ENCODE measurements at places on chromosomes 1 and 21. TPM values are rescaled to one million over a fixed set of nuclear protein-coding genes. Genes with fewer than 3 reads are reported as not detected.

PALMD gene
- total RNA-seq = 104 TPM

RNU1-3 gene
- total RNA-seq = 5,988 TPM

LINGO4 gene
- total RNA-seq = not detected

FAAP20 gene
- total RNA-seq = 35.4 TPM

CYP4Z1 gene
- 1.1 TPM for total RNA-seq

LRRC8B gene
- total RNA-seq = 4.9 TPM

MARK1 gene
- 17.7 TPM for total RNA-seq

NPHS2 gene
- not detected for total RNA-seq

AMIGO1 gene
- total RNA-seq = 12.6 TPM

VWA5B1 gene
- 0.16 TPM for total RNA-seq

KCNH1 gene
- total RNA-seq = not detected

RAD54L gene
- total RNA-seq = 0.77 TPM

DDR2 gene
- total RNA-seq = 80.3 TPM

LCK gene
- total RNA-seq = 2.6 TPM

SH2D2A gene
- total RNA-seq = 2.8 TPM

FCRL5 gene
- 0.10 TPM for total RNA-seq

APOBEC4 gene
- not detected for total RNA-seq

WNT3A gene
- not detected for total RNA-seq

RYR2 gene
- total RNA-seq = 446 TPM

DNAJC6 gene
- total RNA-seq = 13.8 TPM

E2F2 gene
- 1.3 TPM for total RNA-seq

TMEM61 gene
- 0.24 TPM for total RNA-seq

SLC1A7 gene
- total RNA-seq = 0.85 TPM

SLC6A9 gene
- 1.3 TPM for total RNA-seq

SOX13 gene
- total RNA-seq = 14.0 TPM

AIM2 gene
- total RNA-seq = 0.50 TPM

DEPDC1 gene
- not detected for total RNA-seq

S100A3 gene
- total RNA-seq = 0.77 TPM

LCE2C gene
- total RNA-seq = not detected

MAP3K6 gene
- total RNA-seq = 64.2 TPM

BRDT gene
- total RNA-seq = not detected

S100A8 gene
- total RNA-seq = 112 TPM

Data from left cardiac atrium (tissue), 4 donors.